Cerebellum (tissue), 4 donors: ENCODE measurements at places on chromosomes 4 and X. TPM values are rescaled to one million over a fixed set of nuclear protein-coding genes. Genes with fewer than 3 reads are reported as not detected.

Gene NAT8L
- total RNA-seq = 9.2 TPM

Gene KLF8
- 18.4 TPM for total RNA-seq

Gene NXF2B
- total RNA-seq = 0.36 TPM

Gene CCSER1
- 200 TPM for total RNA-seq

Gene CXCL11
- not detected for total RNA-seq

Gene HADH
- 17.5 TPM for total RNA-seq

Gene PLS3
- 14.6 TPM for total RNA-seq

Gene DMP1
- not detected for total RNA-seq

Gene CTAG2
- not detected for total RNA-seq

Gene SRPX
- total RNA-seq = 5.2 TPM

Gene LIMCH1
- total RNA-seq = 50.8 TPM

Gene TEX13B
- not detected for total RNA-seq

Gene FATE1
- not detected for total RNA-seq

Gene ADGRG4
- not detected for total RNA-seq

Gene TCEAL9
- total RNA-seq = 26.5 TPM

Gene SERTM2
- not detected for total RNA-seq

Gene ATP2B3
- total RNA-seq = 5.6 TPM

Gene P2RY10
- total RNA-seq = not detected

Gene GK
- 13.8 TPM for total RNA-seq
